ENCODE measurements at places on chromosomes 1 and 21. TPM values are rescaled to one million over a fixed set of nuclear protein-coding genes. Genes with fewer than 3 reads are reported as not detected.
A peak's percentile ranks its signal among the peaks of the same experiment; 100 is the strongest.

- no peak overlapping the region for H3K4me3 ChIP-seq
- H3K27ac ChIP-seq: no peak overlapping the region
- H3K27me3 ChIP-seq: no peaks in the 10 kb centered on the region
- DNase-seq: no peak
Measured at GRCh38 chr1:208763971-208764370, 519.8 kb upstream of the PLXNA2 start.

GRCh38 chr1:183656355-183656754 is 3.2 kb upstream of the APOBEC4 start:
- no peak for DNase-seq
- no peaks in the 10 kb centered on the region for H3K4me1 ChIP-seq
- no peak overlapping the region for H3K27ac ChIP-seq
- no peak overlapping the region for H3K4me3 ChIP-seq

- H3K4me3 ChIP-seq: no peak overlapping the region
- no peaks in the 10 kb centered on the region for H3K36me3 ChIP-seq
- no peak for DNase-seq
- no peak overlapping the region for H3K27ac ChIP-seq
Measured at GRCh38 chr1:169925505-169926482, 32.1 kb upstream of the SCYL3 start.

- H3K27ac ChIP-seq: peak overlapping the region; percentile 46
- no peak overlapping the region for H3K4me3 ChIP-seq
- no peak for DNase-seq
- peaks cover 12% of the 10 kb centered on the region for H3K4me1 ChIP-seq
- no peaks in the 10 kb centered on the region for H3K27me3 ChIP-seq
Measured at GRCh38 chr1:40853113-40853884, 8.9 kb downstream of the CITED4 start.

GRCh38 chr1:185435696-185436379 is 118.8 kb upstream of the IVNS1ABP start:
- H3K27ac ChIP-seq: no peak overlapping the region
- H3K4me3 ChIP-seq: no peak overlapping the region
- no peak for DNase-seq
- no peaks in the 10 kb centered on the region for H3K4me1 ChIP-seq

- no peaks in the 10 kb centered on the region for H3K36me3 ChIP-seq
- H3K4me1 ChIP-seq: no peaks in the 10 kb centered on the region
- no peak overlapping the region for H3K27ac ChIP-seq
- no peak for DNase-seq
- H3K4me3 ChIP-seq: no peak overlapping the region
Measured at GRCh38 chr1:222787729-222788128, 27.1 kb upstream of the DISP1 start.

- H3K27me3 ChIP-seq: no peaks in the 10 kb centered on the region
- no peaks in the 10 kb centered on the region for H3K36me3 ChIP-seq
- DNase-seq: no peak
- no peak overlapping the region for H3K27ac ChIP-seq
- H3K4me1 ChIP-seq: no peaks in the 10 kb centered on the region
Measured at GRCh38 chr1:196669693-196670092, 17.9 kb downstream of the CFH start.

DNA sequence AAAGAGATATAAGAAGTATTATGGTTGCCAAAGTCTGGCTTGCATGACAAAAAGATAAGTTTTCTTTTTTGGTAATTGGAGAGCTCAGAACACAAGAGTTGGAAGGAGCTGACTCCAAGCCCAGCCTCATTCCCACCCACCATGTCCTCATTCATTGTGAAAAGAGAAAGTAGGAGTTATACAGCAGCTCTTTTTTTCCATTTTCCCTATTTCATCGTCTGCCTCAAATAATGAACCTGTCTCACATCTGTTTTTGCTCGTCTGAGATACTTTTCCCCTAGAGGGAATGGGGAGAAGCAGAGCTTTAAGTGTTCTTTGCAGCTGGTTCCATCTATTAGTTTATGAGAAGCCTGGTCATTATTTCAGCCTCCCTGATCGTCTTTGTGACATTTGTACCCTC is 34.7 kb downstream of the AGT start:
- no peaks in the 10 kb centered on the region for H3K27me3 ChIP-seq
- H3K36me3 ChIP-seq: peaks cover 74% of the 10 kb centered on the region
- DNase-seq: no peak
- no peak overlapping the region for H3K4me3 ChIP-seq

- H3K36me3 ChIP-seq: no peaks in the 10 kb centered on the region
- H3K27me3 ChIP-seq: no peaks in the 10 kb centered on the region
Measured at GRCh38 chr1:203442821-203443220, 32.8 kb upstream of the PRELP start.

NBPF6 gene
- not detected for total RNA-seq

FCRL5 gene
- not detected for total RNA-seq

NKAIN1 gene
- total RNA-seq: not detected

Data from ascending aorta (tissue), 2 donors.